ENCODE measurements at places on chromosomes 6 and 20. TPM values are rescaled to one million over a fixed set of nuclear protein-coding genes. Genes with fewer than 3 reads are reported as not detected.

The INSM1 gene
- total RNA-seq, result not detected

The PKHD1 gene
- 0.17 TPM for total RNA-seq

- peaks cover 44% of the 10 kb centered on the region for H3K27me3 ChIP-seq
- no peaks in the 10 kb centered on the region for H3K4me1 ChIP-seq
- no peak overlapping the region for H3K4me3 ChIP-seq
- H3K27ac ChIP-seq, result no peak overlapping the region
Measured at GRCh38 chr6:31308050-31308844, 36.4 kb upstream of the HLA-C start.

DNA sequence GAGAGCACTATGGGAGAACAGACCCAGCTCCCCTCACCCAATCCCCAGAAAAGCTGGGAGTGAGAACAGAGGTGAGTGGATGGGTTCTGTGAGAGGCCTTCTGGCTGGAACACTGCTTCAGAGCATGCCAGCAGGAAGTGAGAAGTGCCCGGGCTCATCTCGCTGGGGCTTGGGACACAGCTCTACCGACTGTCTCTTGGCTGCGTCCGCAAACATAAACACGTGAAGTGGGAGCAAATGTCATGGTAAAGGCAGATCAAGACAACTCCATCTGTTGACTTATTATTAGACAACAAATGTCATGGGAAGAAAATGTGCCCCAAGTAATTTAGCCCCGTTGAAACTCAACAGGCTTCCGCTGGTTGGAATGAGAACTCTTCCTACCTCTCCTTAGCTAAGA, 25.9 kb downstream of the GNAS-AS1 start:
- no peak overlapping the region for H3K27ac ChIP-seq
- H3K4me3 ChIP-seq, result no peak overlapping the region
- no peaks in the 10 kb centered on the region for H3K27me3 ChIP-seq
- H3K36me3 ChIP-seq, result no peaks in the 10 kb centered on the region
- no peak for DNase-seq

GRCh38 chr20:58389968-58390658, 1.1 kb downstream of the VAPB start:
- peaks cover 11% of the 10 kb centered on the region for H3K36me3 ChIP-seq
- peaks cover 12% of the 10 kb centered on the region for H3K4me1 ChIP-seq
- no peak for DNase-seq
- H3K4me3 ChIP-seq, result peak overlapping the region; percentile 83
- H3K27me3 ChIP-seq, result no peaks in the 10 kb centered on the region

- no peaks in the 10 kb centered on the region for H3K4me1 ChIP-seq
- DNase-seq, result no peak
- H3K27ac ChIP-seq, result no peak overlapping the region
Measured at GRCh38 chr6:168270274-168271172, 49.1 kb downstream of the DACT2 start.

Measured in astrocyte (in vitro differentiated cells and primary cell).